ENCODE measurements at places on chromosomes 5 and 9. TPM values are rescaled to one million over a fixed set of nuclear protein-coding genes. Genes with fewer than 3 reads are reported as not detected.

Gene CCDC112
- 4.7 TPM for total RNA-seq

DNA sequence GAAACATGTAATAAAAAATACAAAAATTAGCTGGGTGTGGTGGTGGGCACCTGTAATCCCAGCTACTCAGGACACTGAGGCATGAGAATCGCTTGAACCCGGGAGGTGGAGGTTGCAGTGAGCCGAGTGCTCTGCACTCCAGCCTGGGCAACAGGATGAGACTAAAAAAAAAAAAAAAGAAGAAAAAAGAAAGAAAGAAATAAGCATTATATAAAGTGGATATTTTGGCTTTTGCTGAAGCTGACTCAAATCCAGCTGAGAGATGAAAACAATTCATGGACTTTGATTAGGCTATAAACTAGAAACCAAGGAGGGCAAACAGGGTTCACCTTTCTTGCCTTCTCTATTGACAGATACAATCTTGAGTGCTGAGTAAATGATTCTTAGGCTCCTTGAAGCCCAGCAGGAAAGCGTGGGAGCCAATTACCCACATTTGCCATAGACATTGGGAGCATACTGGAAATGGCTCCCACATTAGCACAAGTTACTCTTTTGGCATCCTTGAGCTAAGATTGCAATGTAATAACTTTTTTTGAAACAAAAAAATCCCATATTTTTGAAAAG, 2.4 kb upstream of the BTF3 start:
- H3K4me1 ChIP-seq: peaks cover 3% of the 10 kb centered on the region
- H3K4me3 ChIP-seq: no peak overlapping the region
- no peaks in the 10 kb centered on the region for H3K27me3 ChIP-seq
- H3K36me3 ChIP-seq: no peaks in the 10 kb centered on the region

GRCh38 chr9:95572381-95573151, 55.8 kb upstream of the PTCH1 start:
- no peak overlapping the region for H3K4me3 ChIP-seq
- peaks cover 8% of the 10 kb centered on the region for H3K4me1 ChIP-seq
- no peak for DNase-seq

GRCh38 chr5:77321793-77322394, 111.4 kb downstream of the PDE8B start:
- H3K36me3 ChIP-seq: no peaks in the 10 kb centered on the region
- no peak for DNase-seq
- no peak overlapping the region for H3K4me3 ChIP-seq

GRCh38 chr9:114285166-114285867, 37.6 kb upstream of the ORM1 start:
- no peaks in the 10 kb centered on the region for H3K36me3 ChIP-seq
- no peak overlapping the region for H3K27ac ChIP-seq
- DNase-seq: no peak
- H3K4me1 ChIP-seq: peaks cover 4% of the 10 kb centered on the region
- no peak overlapping the region for H3K4me3 ChIP-seq

GRCh38 chr5:158765407-158765806, 334.3 kb downstream of the EBF1 start:
- DNase-seq: no peak
- H3K27ac ChIP-seq: no peak overlapping the region
- peaks cover 3% of the 10 kb centered on the region for H3K4me1 ChIP-seq
- no peak overlapping the region for H3K4me3 ChIP-seq

DNA sequence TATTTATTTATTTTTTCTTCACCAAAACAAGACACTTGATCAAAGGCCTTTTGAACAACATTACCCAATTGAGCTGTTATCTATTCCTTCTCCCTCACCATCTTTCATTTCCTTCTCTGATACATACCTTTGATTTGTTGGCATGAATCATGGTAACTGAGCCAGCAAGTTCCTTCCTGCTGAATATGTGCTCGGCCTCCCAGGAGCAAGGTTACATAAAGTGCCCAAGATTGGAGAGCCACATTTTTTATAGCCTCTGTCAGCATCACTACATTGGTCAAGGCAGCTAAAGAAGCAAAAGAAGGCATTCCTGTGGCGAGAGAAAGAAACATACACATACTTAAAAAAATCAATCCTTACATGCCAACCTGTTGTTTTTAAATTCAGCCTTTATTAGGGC, 369.6 kb downstream of the CYLC2 start:
- no peaks in the 10 kb centered on the region for H3K27me3 ChIP-seq
- H3K4me1 ChIP-seq: no peaks in the 10 kb centered on the region
- H3K27ac ChIP-seq: no peak overlapping the region
- H3K4me3 ChIP-seq: no peak overlapping the region
- no peak for DNase-seq
- no peaks in the 10 kb centered on the region for H3K36me3 ChIP-seq

Gene SLC22A4
- total RNA-seq: not detected

DNA sequence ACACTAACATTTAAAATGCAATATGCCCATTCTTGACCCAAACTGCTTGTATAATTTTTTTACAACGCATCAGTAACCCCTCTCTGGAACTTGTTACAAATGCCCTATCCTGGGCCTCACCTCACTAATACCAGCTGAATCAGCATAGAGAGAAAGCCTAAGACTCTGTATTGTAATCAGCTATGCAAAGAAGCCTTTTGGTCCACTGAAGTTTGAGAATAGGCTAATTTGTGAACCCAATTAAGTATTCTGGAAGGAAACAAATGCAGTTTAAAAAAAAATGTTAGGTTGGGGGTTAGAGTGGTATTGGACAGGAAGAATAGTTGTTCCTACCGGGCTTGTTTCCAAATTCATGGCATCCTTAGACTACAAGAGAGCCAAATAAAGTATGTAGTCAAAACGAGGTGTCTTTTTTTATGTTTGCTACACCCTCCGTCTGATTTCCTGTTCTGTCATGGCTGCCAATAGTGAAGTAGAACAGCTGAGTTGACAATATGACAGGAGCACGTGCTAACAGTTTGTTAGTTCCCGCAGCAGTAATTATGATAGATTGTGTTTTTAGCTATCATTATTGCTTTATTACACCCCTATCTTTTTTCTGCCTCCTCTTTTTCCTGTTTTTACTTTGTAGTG, 1048.7 kb upstream of the NUDT12 start:
- DNase-seq: no peak
- no peaks in the 10 kb centered on the region for H3K36me3 ChIP-seq
- H3K4me1 ChIP-seq: no peaks in the 10 kb centered on the region
- no peak overlapping the region for H3K27ac ChIP-seq

GRCh38 chr9:27377147-27377807, 80.3 kb upstream of the EQTN start:
- H3K4me3 ChIP-seq: no peak overlapping the region
- no peaks in the 10 kb centered on the region for H3K27me3 ChIP-seq
- peaks cover 3% of the 10 kb centered on the region for H3K4me1 ChIP-seq
- H3K27ac ChIP-seq: no peak overlapping the region

Gene TSSK1B
- 0.12 TPM for total RNA-seq

- H3K4me1 ChIP-seq: no peaks in the 10 kb centered on the region
- H3K27ac ChIP-seq: no peak within 1 kb of the TSS
- H3K27me3 ChIP-seq: no peaks in the 10 kb centered on the region
- no peak for DNase-seq
- H3K4me3 ChIP-seq: peak within 1 kb of the TSS; percentile 20
Measured at GRCh38 chr5:141100243-141100805, at the start of gene PCDHB3. PCDHB3 (plus strand) TSS chr5:141100473; CDS start chr5:141100650, 177 bp downstream.

GRCh38 chr5:138706655-138707480, 46.4 kb upstream of the CTNNA1 start:
- H3K36me3 ChIP-seq: no peaks in the 10 kb centered on the region
- H3K4me3 ChIP-seq: no peak overlapping the region
- H3K27me3 ChIP-seq: no peaks in the 10 kb centered on the region

DNA sequence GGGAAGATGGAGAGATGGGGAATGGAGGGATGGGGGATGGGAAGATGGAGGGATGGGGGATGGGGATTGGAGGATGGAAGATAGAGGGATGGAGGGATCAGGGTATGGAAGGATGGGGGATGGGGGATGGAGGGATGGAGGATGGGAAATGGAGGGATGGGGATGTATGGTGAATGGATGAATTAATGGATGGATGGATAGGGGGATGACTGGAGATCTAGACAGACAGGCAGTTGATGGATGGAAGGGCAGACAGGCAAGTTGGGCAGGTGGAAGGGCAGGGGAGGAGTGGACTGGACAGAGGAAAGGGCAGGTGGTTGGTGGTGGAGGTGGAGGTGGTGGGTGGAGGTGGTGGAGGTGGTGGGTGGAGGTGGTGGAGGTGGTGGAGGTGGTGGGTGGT, 167.2 kb downstream of the C9orf50 start:
- H3K27ac ChIP-seq: no peak overlapping the region
- DNase-seq: no peak
- H3K4me1 ChIP-seq: peaks cover 8% of the 10 kb centered on the region
- H3K4me3 ChIP-seq: no peak overlapping the region
- H3K27me3 ChIP-seq: no peaks in the 10 kb centered on the region
- H3K36me3 ChIP-seq: no peaks in the 10 kb centered on the region
